ENCODE measurements at places on chromosomes 12 and 14.
A peak's percentile ranks its signal among the peaks of the same experiment; 100 is the strongest.

- DNase-seq: no peak
- H3K27me3 ChIP-seq: no peaks in the 10 kb centered on the region
- H3K36me3 ChIP-seq: no peaks in the 10 kb centered on the region
- H3K4me1 ChIP-seq: no peaks in the 10 kb centered on the region
- H3K4me3 ChIP-seq: no peak overlapping the region
These were observed 210.8 kb downstream of the CNTN1 start for GRCh38 chr12:40903040-40903439.

DNA sequence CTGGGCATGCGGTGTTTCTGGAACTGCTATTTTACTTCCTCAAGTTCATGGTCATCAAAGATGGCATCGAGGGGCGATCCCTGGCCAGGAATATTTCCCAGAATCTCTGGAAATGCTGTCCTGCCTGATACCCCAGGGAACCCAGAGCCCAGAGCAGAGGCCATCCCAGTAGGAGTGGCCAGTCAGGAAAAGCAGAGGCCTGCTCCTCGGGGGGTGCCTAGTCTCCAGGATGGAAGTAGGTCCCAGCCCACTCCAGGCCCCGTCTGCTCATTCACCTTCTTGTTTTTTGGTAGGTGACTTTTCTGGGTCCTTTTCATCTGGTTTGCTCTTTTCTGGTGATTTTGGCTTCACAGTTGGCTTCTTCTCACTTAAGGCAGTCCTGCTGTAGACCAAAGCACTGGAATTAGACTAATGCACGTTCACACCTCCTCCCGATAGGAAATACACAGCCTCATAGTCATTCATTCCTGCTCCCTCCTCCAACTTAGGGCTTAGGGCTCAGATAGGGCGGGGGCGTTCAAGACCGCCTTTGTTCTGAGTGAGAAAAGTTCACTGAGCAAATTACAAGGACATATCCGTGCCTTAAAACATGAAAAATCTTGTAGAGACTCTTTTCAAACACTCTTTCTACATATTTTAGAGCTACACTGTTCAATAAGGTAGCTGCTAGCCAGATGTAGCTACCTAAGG lies 51.1 kb downstream of the TRAFD1 start:
- no peaks in the 10 kb centered on the region for H3K27me3 ChIP-seq
- no peak overlapping the region for H3K27ac ChIP-seq
- peaks cover 36% of the 10 kb centered on the region for H3K36me3 ChIP-seq

GRCh38 chr12:132375747-132376463 lies 46.5 kb upstream of the GALNT9 start:
- H3K27me3 ChIP-seq: peaks cover 80% of the 10 kb centered on the region
- no peaks in the 10 kb centered on the region for H3K4me1 ChIP-seq
- no peak overlapping the region for H3K4me3 ChIP-seq
- H3K36me3 ChIP-seq: no peaks in the 10 kb centered on the region

DNA sequence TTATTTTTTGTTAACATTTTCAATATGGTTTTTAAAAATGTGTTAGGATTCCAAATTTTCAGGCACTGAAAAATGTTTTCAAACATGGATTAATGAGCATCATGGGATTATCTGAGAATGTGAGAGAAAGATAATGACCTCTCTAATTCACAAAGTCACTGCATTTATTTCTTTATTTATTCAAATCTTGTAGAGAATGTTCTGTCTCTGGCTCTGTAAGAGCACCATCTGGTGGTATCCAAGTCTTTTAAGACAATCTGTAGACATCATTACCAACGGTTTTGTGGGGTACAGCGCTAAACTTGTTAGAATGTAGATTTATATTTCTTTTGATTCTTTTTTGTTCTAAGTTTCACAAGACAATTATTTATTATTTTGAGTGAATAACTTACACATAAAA lies 956.0 kb upstream of the NOVA1 start:
- H3K27me3 ChIP-seq: no peaks in the 10 kb centered on the region
- H3K4me3 ChIP-seq: no peak overlapping the region
- DNase-seq: no peak

GRCh38 chr14:75452900-75453816 lies 25.3 kb downstream of the JDP2 start:
- H3K4me1 ChIP-seq: peaks cover 87% of the 10 kb centered on the region
- H3K4me3 ChIP-seq: no peak overlapping the region
- no peaks in the 10 kb centered on the region for H3K27me3 ChIP-seq
- peak overlapping the region; percentile 82 for H3K27ac ChIP-seq

GRCh38 chr14:105475269-105476096 lies 862 bp downstream of the CRIP2 start:
- peak overlapping the region; percentile 98 for H3K4me3 ChIP-seq
- peak overlapping the region; percentile 100 for H3K27ac ChIP-seq
- peaks cover 78% of the 10 kb centered on the region for H3K4me1 ChIP-seq
- H3K27me3 ChIP-seq: no peaks in the 10 kb centered on the region
- DNase-seq: peak; percentile 79

DNA sequence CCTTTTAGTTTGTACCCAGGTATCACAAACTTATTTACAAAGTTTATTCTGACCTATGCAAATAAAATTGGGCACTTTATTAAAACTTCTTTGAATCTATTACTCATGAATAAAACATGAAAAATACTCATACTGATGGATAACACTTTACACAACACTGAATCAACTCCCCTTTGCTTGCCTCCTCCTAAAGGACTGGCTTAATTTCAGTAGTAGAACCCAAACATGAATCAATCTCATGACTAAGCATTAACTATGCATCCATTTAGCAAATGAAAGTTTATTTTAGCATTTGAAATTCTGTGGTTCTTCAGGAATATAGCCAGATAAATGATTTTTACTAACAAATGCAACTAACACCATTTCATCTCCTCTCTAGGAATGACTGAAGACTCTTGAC lies 32.4 kb downstream of the DENND5B start:
- no peaks in the 10 kb centered on the region for H3K27me3 ChIP-seq
- DNase-seq: no peak

DNA sequence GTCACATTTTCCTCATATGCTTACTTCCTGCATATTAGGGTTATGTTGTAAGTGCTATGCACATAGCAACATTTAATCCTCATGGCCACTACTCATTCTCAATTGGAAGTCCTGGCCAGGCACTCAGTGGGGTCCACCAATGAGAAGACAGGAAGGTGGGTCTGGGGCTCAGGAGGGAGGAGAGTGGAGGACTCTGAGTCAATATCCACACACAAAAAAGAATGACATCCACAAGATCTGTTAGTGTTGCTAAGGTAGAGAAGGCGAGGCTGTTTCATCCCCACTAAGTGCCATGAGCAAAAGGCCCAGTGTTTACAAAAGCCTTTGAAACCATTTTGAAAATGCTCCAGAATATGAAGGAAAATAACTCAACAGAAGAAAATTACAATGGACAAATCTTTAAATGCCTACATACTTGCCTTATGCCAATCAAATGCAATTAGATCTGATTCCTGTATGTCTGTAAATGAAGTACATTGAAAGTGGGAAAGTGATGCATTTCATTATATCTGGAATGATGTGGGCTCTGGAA lies 53.9 kb downstream of the EID3 start:
- no peak overlapping the region for H3K4me3 ChIP-seq
- no peaks in the 10 kb centered on the region for H3K27me3 ChIP-seq
- H3K36me3 ChIP-seq: no peaks in the 10 kb centered on the region
- no peak overlapping the region for H3K27ac ChIP-seq
- DNase-seq: no peak

- H3K4me3 ChIP-seq: no peak overlapping the region
- no peak for DNase-seq
- no peak overlapping the region for H3K27ac ChIP-seq
- H3K4me1 ChIP-seq: peaks cover 10% of the 10 kb centered on the region
- H3K36me3 ChIP-seq: no peaks in the 10 kb centered on the region
- no peaks in the 10 kb centered on the region for H3K27me3 ChIP-seq
These were observed 230.1 kb upstream of the PLXNC1 start for GRCh38 chr12:93918262-93918661.

DNA sequence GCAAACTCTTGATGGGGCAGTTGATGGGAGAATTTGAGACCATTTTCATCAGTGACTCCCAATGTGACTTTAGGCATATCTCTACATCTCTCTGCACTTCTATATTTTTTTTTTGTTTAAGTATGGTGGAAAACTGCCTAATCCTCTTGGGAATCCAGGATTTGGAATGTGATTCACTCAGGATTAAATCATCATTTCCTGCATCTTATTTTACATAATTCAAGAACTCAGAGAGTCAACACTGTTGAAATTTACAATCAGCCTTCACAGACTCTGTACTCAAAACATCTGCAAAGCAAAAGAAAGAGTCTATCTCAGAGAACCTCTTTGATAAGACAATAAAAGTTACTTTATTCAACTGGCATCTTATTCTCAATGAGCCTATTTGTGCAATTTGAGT lies 260.7 kb upstream of the NOS1 start:
- H3K4me3 ChIP-seq: no peak overlapping the region
- H3K4me1 ChIP-seq: no peaks in the 10 kb centered on the region
- H3K36me3 ChIP-seq: no peaks in the 10 kb centered on the region
- DNase-seq: no peak

DNA sequence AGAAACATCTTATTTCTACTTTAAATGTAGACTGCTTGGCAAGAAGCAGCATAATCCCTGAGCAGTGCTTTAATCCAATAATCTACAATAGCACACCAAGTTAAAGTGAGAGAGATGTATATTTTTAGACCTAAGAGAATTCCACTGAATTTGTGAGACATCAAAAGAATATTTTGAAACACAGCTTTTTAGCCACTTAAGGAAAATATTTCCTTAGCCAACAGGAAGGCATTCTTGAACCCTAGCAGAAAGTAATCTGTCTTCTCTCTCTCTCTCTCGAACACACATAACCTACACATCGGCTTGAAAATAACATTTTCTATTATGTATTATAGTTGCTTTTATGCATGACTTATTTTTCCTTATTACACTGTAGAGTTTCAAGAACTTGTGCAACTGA lies 34.0 kb downstream of the KITLG start:
- peaks cover 31% of the 10 kb centered on the region for H3K4me1 ChIP-seq
- H3K4me3 ChIP-seq: no peak overlapping the region
- peaks cover 42% of the 10 kb centered on the region for H3K36me3 ChIP-seq
- no peak for DNase-seq
- H3K27me3 ChIP-seq: no peaks in the 10 kb centered on the region

- no peaks in the 10 kb centered on the region for H3K27me3 ChIP-seq
- H3K36me3 ChIP-seq: no peaks in the 10 kb centered on the region
- H3K4me1 ChIP-seq: no peaks in the 10 kb centered on the region
- H3K4me3 ChIP-seq: no peak overlapping the region
These were observed 623.1 kb upstream of the LRFN5 start for GRCh38 chr14:40983604-40984003.

All from heart right ventricle (tissue), 16 donors.